ENCODE measurements at places on chromosomes 11 and 22.

GRCh38 chr11:113521737-113522517 lies 46.7 kb upstream of the DRD2 start:
- no peak for DNase-seq

DNA sequence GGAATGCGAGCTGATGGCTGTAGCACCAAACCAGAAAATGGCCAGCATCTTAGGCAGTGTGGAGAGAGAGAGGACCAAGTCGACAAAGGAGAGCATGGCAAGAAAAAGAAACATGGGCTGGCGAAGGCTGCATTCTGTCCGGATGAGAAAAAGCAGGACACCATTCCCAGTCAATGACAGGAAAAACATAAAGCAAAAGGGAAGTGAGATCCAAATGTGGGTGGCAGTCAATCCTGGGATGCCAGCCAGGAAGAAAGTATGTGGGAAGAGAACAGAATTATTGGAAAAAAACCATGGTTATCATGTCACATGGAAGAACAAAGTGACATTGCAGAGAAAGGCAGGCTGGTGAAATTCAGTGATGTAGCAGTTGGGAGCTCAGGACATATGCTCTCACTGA lies 36.9 kb upstream of the OR56A1 start:
- DNase-seq, result no peak

- no peak for DNase-seq
Observed at GRCh38 chr11:37496201-37496600, 898.2 kb upstream of the RAG2 start.

DNA sequence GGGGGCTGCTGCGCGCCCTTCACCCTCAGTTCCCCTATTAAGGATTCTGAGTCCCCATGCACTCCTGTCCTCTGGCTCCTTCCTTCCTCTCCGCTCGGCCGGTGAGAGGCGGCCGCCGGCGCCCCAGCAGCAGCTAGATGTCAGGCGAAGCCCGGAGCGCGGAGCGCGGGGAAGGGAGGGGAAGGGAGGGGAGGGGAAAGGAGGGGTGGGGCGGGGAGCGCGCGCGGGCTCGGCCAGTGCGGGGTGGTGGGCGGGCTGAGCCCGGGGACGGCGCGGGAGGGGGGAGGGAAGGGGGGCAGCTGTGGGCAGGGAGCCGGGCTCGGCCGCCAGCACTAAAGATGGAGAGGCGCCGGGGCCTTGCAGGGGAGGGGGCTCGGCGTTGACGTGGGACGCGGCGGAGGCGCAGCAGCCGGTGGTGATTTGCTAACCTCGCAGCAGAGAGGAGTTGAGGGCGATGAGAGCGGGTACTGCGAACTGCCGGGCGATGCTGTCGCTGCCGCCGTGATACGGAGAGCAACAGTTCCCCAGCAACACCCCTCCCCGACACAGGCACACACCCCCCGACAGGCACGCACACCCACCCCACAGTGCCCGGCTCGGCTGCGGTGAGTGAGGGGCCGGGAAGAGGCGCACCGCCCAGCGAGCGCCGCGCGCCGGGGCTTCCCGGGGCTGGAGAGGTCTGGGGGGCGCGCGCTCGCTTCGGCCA lies at the start of gene ZBTB16:
TSS of gene ZBTB16 (plus strand) at position 434 of the 706 bp plus-strand sequence. CDS start 3,590 bp downstream, outside the sequence.
- DNase-seq, result no peak

DNA sequence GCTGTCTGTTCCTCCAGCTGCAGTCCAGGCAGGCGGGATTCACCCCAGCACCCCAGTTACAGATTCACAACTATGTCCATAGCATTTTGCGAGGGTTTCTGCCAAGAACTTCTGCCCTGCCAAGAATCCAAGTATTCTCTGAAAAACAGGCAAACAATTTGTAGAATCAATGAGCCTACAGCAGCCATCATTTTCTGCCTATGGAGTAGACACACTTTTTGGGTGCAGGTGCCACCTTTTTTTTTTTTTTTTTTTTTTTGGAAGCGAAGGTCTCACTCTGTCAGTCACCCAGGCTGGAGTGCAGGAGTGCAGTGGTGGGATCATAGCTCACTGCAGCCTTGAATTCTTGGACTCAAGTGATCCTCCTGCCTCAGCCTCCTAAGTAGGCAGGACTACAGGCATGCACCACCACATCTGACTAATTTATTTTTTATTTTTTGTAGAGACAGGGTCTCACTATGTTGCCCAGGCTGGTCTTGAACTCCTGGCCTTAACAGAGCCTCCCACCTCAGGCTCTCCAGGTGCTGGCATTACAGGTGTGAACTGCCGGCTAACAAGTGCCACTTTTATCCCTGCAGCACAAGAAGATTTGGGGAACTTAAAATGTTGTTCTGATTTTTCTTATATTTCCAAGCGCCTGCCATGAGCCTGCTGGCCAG lies 195.1 kb downstream of the SNX19 start:
- DNase-seq, result no peak

- no peak for DNase-seq
Observed at GRCh38 chr11:47186700-47187695, 764 bp upstream of the PACSIN3 start.

- DNase-seq, result no peak
Observed at GRCh38 chr11:76644591-76644990, 26.0 kb downstream of the LRRC32 start.

Data from LoVo (cell line).